NCI-H2107 (cell line): ENCODE measurements at places on chromosomes 11 and 22.

DNA sequence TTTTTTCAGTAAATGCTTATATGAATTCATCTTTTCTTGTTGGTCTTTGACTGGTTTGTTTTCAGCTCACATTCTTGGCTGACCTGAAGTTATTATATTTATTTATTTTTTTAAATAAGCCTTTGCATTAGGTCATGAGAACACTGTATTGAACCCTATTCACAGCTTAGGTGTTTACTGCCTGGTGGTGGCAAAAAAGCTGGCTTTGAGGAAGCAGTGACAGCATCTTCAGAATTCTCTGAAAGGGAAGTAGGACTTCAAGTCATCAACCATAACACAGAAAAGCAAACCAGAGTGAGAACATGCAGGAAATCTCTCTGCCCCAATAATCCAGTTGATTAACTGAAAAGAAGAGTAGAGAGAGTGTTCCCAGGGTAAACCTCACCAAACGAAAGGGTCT lies 30.3 kb upstream of the MMP13 start:
- DNase-seq = no peak

GRCh38 chr11:75474240-75474639 lies 41.2 kb upstream of the KLHL35 start:
- DNase-seq = no peak

GRCh38 chr11:67614730-67615714 lies 8.3 kb downstream of the NDUFV1 start:
- no peak for DNase-seq

GRCh38 chr11:45266676-45267020 lies 19.5 kb downstream of the SYT13 start:
- DNase-seq = no peak

GRCh38 chr11:123211149-123211852 lies 16.3 kb upstream of the CLMP start:
- no peak for DNase-seq

GRCh38 chr11:132742929-132743328 lies 789.4 kb downstream of the OPCML start:
- DNase-seq = no peak

DNA sequence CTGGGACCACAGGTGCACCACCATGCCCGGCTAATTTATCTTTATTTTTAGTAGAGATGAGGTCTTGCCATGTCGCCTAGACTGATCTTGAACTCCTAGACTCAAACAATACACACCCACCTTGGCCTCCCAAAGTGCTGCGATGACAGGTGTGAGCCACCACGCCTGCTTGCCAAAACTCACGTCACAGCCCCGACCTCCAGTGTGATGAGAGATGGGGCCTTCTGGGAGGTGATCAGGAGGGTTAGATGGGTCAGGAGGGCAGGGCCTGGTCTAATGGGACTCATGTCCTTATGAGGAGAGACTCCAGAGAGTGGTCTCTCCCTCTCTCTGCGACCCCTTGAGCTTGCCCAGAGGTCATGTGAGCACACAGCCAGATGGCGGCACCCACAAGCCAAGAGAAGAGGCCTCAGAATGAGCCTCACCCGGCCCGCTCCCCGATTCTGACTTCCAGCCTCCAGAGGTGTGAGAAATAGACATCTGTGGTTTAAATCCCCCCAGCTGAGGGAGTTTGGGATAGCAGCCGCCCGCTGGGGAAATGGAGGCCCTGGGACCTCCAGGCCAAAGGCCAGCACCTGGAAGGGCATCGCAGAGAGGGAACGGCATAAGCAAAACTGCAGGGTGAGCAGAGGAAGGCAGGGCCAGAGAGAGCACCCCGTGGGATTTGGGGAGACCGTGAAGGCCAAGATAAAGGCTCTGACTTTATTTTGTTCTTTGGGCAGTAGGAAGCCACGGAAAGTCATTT lies 24.1 kb upstream of the GAL start:
- DNase-seq = no peak

DNA sequence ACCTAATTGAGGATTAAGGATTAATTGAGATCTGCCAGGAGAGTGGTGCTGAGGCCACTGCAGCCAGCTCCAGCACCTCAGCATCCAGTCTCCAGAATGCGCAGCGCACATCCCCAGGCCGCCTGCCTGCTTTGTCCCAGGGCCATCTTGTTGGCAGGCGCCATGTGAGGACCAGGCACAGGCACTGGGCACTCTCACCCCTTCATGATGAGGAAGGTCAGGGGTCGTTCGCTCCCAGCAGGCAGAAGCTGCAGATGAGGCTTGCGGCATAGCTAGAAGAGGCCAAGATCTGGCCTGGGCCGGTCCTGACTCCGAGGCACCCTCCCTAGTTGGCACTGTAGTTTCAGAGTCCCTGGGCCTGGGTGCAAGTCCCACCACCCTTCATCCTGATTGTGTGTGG lies 6.4 kb downstream of the CABP2 start:
- no peak for DNase-seq

- DNase-seq = no peak
These were observed 77.2 kb upstream of the AKIP1 start for GRCh38 chr11:8833568-8834315.

DNA sequence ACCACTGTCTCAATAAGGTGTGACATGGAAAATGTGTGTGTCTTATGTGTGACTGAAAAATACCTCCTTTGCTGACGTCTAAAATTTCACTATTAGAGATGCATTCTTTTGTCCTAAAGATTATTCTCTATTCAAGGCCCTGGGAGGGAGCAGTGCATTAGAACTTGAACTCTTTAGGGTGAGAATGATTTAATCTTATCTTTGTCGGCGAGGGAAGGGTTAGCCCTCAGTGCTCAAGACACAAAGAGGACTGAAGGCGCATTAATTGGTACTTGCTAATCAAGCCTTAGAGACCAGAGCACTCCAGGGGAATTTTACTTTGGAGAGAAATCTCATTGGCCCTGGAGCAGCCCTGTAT lies 29.8 kb upstream of the PLET1 start:
- DNase-seq = no peak

- no peak for DNase-seq
These were observed 312.2 kb upstream of the C11orf87 start for GRCh38 chr11:109109571-109110315.

GRCh38 chr11:86153439-86153838 lies 84.6 kb upstream of the PICALM start:
- no peak for DNase-seq

- no peak for DNase-seq
These were observed 66.6 kb downstream of the ATXN10 start for GRCh38 chr22:45738206-45738605.

- DNase-seq = no peak
These were observed 39.4 kb downstream of the C22orf42 start for GRCh38 chr22:32119568-32120235.

DNA sequence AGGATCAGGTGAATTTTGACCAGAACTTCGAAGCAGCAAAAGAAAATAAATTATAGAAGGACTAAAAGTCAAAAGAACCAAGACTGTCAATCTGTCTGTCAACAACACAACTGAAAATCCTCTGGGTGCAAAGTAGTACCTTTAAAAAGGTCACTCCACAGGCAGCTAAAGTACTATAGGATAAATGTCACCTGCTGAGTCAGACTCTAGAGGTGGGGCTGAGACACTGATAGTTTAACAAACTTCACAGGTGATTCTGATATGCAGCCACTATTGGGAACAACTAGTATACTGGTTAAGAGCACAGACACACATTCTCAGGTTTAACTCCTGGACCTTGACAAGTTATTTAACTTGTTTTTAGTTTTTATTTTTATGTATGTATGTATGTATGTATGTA lies 107.3 kb downstream of the FCHSD2 start:
- DNase-seq = no peak

DNA sequence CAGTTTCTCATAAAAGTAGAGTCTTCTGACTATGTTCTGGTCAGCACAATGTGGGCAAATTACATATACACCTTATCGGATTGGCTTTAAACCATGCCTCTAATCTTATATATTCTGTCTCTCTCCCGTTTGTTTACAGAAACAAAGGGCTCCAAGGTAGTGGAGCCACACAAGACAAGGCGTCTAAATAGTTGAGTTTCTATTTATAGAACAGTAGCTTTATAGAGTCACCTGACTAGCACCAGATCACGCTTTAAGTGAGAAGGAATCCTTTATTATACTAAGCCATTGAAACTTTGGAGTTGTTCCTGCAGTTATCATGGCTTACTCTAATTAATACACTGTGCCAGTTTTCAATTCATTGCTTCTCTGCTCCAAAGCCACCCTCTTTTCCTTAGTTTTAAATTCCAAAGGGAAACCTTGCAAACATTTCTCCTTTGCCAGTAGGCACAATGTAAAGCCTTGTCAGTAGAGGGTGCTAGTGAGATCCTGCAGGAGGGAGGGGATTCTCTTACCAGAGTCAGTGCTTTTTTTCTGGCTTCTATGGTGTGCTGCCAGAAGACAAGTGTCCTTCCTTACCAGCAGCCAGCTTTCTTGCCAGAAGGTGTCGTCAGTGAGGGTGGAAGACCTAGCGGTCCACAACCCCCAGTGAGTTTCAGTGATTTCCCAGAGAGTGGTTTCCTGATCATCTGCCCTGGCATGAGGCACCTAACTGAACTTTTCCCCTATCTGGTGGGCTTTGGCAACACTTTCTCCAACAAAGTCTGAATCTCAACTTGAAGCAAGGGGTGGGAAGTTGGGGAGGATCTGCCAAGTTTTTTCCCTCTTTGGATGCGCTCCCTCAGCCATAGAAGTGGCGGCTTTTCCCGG lies 71.7 kb downstream of the RAB38 start:
- DNase-seq = no peak

DNA sequence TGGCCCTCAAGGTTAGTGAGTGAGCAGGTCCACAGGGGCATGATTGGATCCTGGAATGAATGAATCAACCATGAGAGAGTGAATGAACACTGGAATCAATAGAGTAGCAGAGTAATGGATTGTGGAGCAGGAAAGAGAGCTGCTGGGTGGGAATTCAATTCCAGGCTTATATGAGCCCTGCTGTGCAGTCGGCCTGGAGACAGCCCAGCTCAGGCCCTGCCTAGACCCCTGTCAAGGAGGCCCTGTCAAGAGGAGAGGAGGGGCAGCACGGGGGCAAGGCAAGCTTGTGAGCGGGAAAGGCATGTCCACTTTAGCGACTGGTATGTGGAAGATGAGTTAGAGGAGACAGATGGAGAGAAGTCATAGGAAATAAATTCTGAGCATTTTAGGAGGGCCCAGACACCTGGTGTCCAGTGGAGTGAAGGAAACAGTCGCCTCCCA lies 1.3 kb upstream of the FOLR1 start:
- DNase-seq = no peak

DNA sequence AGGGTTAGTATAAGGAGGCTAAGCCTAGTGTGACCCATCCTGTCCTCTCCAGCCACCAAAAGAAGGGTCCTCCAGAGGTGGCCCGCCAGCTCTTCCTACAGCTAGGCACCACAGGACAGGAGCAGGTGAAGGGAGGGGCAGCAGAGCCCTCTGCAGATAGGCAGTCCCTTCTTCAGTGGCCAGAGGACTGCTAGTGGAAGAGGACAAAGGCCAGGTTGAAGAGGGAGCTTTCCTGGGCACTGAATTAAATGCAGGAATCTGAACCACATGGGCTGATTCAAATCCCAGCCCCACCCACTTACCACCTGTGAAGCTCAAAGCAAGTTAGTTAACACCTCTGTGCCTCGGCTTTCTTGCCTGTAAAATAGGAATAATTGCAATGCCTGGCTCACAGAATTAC lies 409.5 kb downstream of the NXPE2 start:
- DNase-seq = no peak

- DNase-seq = no peak
These were observed 13.9 kb upstream of the B3GAT1 start for GRCh38 chr11:134425816-134426536.

DNA sequence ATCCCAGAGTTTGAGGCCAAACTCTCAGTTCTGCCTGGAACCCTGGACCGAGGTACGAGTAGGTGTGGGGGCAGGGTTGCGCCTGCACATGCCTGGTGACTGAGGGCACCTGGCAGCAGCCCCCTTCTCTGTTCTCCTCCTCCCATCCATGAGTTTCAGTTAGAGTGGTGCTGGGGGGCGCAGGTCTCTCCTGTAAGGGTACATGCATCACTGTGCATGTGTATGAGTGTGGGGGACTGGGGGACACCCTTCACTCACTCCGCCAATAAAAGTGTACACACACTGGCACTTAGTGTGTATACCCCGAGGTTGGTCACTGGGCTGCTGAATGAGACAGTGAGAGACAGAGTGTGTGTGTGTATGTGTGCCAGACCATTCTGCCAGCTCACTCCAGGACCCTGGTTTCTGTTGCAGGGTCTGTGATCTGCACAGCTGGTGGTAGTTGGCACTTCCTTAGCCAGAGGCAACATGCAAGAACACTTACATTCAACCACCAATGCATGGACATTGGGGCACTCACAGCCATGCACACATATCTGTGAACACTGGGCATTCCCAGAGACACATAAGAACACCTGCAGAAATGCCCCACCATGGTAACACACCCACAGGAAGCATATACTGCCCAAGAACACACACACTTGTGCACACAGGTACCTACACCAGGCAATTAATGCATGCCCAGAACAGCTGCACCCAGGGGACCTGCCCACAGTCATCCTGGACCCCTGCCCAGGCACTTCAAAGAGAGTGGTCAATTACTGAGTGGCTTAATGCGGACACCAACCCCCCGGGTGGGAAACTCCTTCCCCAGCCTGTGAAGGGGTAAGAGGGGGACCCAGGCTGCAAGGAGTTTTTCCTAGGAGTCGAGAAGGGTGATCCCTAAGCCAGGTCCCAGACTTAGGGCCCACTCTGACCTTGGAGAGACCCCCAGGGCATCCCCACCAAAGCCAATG lies 1.2 kb upstream of the NRXN2 start:
- no peak for DNase-seq

DNA sequence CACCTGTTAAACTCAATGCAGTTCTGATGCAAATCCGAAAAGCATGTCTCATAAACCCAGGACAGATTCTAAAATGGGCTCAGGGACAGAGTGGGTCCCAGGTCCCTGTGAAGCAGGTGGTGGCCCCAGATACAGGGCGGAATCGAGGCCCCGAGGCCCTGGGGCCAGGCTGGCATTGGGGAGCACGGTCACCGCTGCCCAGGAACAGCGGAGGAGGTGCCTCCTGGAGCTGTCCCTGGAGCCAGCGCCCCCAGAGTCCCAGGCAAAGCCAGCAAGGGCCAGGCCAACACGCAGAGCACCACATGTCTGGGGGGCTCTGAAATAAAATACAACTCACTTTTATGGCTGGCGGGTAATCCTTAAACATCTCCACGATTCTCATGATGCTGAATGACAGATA lies 10.0 kb upstream of the TTLL8 start:
- no peak for DNase-seq

DNA sequence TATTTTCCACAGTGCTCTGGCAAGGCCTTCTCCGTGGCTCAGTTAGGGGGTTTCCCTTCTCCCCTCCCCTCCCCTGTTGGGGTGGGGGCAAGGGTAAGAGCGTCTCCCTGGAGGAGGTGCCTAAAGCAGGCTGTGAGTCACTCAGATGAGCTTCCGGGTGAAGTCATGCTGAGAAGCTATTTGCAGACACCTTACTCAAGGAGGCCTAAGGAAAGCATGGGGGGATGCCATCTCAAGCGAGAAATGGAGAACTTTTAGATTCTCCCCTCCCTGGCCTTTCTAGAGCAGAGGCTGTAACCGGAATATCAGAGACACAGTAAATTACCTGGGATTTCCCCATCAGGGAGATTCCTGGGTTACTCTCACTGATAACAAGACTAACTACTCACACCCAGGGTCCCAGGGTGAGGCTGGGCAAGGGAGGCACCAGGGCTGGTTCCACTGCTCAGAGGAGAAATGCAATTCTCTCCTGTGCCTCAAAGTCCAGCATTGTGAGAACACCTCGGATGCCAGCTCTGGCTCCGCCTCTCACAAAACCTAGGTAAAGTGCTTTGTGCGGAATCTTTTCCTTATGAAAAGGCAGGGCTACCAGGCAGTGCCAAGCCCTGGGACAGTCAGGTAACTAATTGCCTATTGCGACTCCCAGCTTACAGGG lies 123.6 kb downstream of the ABTB2 start:
- DNase-seq = no peak

GRCh38 chr11:74024261-74025029 lies 15.6 kb upstream of the UCP3 start:
- no peak for DNase-seq
